Stimulated activated CD4-positive, alpha-beta T cell treated with anti-CD3 and anti-CD28 coated beads, TNF-alpha, amount 100 ng/mL, for 4 hours (primary cell): ENCODE measurements at places on chromosomes 2 and 18.

DNA sequence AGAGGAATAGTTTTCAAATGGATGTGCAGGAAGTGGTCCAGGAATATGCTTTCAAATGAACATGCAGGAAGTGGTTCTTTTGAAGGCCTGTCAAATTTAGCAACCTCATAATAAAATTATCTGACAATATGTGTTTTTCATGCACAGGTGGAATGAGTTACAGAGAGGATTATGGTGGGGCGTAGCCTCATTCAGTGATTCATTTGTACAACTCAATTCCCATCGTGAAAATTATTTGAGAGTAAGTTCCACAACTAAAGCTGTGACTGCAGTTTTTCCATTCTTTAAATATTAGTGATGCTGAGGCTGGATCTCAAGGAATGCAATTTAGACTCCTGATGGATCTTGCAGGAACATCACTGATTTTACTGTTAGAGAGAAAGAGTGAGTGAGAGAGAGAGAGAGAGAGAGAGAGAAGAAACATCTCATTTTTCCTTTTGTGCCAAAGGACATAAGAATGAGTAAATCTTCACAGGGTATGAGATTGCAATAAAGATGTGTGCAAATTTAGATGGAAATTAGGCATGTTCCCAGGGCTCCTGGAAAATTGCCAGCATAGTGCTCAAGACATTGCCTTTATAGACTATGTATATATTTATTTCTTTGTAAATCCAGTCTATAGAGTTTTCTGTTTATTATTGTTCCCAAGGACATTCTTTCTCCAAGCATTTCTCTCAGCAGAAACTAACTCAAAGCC lies 394.9 kb upstream of the ZEB2 start:
- no peak for DNase-seq

DNA sequence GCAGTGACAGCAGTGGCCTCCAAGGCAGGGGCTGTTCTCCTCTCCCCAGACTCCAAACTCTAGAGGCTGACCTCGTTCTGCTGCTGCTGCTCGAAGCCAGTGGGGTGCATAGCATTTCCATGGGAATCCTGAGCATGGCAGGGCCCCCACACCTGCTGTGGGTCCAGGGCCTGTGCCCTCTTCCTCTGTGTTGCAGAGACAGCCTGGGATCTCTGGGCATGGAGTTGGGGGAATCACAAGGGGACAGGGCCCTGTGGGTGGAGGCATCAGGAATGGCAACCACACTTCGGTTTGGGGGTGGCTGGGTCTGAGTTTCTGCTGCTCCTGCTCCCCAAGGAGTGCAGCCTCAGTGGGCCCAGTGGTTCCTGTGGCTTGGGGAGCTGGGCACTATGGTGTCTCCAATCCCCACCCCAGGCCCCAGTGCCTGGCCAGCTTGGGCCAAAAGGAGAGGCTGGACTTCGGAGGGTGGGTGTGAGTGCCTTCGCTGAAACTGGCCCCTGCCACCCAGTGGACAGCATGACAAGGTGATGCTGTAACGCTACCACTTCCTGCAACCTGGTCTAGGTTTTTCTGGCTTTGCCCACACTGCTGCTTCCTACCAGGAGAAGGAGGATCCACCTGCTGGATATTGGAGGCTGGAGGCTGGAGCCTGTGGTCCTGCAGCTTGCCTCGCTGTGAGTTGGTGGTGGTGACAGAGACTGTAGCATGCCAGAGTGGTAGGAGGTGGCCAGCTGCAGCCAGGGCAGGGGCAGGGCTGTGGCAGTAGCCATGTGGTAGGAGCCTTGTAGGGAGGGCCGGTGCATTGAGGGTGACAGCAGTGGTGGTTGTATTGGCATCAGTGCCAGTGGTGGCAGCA lies 56.6 kb downstream of the SOWAHC start:
- DNase-seq = no peak

- no peak for DNase-seq
Measured at GRCh38 chr18:28504066-28504465, 327.1 kb upstream of the CDH2 start.

GRCh38 chr2:14756981-14757657 lies 124.6 kb downstream of the LRATD1 start:
- DNase-seq = no peak

DNA sequence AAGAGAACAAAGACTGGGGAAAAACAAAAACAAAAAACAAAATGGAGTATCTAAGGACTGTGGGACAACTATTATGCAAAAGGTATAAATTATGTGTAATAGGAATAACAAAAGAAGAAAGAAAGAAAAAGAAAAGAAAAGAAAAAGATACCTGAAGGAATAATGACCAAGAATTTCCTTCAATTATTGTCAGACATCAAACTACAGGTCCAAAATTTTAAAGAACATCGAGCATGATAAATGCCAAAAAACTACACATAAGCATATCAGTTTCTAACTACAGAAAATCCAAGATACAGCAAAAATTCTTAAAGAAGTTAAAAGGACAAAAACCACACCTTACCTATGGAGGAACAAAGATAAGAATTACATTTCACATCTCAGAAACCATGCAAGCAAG lies 93.0 kb downstream of the SPIRE1 start:
- no peak for DNase-seq

- no peak for DNase-seq
Measured at GRCh38 chr2:54015798-54016699, 45.3 kb upstream of the PSME4 start.

GRCh38 chr18:79952996-79953559 lies 1.6 kb upstream of the SLC66A2 start:
- no peak for DNase-seq

DNA sequence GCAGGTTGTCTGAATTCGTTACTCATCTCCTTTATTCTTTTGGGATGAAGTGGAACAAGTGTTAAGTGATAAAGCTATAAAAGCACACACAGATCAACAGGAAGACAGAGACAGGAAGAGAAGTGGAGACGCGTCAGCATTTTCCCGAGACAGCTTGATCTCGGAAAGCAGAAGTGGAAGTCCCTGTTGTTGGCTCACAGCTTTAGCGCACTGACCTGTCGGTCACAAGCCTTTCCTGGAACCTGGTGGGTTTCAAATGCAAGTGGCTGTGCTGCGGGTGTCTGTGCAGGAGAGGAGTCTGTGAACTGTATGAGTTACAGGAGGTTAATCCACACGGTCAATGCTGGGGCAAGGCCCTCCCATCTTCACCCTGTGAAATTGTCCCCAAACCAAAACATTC lies 116.6 kb upstream of the PELI1 start:
- no peak for DNase-seq
